ENCODE measurements at places on chromosomes 2 and 18.

GRCh38 chr2:239294571-239295054 is 106.2 kb downstream of the HDAC4 start:
- no peak for DNase-seq

DNA sequence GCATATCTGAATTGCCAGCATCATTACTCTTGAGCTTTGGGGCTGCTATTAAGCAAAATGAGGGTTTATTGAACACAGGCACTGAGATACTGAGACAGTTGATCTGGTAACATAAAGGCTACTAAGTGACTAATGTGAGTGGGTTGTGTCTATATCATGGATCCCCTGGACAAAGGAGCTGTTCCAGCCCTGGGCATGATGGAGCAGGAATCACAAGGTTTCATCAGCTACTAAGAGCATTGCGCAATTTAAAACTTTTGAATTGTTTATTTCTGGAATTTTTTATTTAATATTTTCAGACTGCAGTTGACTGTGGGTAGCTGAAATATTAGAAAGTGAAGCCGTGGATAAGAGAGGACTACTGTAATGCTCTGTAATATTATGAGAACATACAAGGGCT is 73.5 kb downstream of the MGAT5 start:
- DNase-seq: no peak

DNA sequence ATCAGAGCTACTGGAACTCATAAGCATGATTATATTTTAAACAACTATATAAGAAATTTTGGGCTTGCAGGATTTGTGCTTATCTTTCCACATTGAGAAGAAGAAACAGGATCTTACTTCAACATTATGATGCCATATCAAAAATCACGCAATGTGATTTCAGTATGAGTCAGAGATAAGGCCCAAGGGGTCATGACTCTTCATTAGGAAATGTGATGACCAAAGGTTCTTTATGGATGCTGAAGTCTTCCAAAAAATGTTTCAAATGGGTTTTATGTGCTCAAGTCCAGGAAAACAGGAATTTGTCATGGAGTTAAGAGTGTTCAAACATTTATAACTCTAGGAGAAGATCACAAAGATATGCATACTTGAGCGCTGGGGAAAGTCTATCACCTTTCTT is 7.8 kb upstream of the SERPINB2 start:
- DNase-seq: no peak

- DNase-seq: no peak
These were observed 18.1 kb upstream of the LYPD6B start for GRCh38 chr2:149020432-149020851.

- no peak for DNase-seq
These were observed 84.7 kb upstream of the STON1 start for GRCh38 chr2:48445091-48445725.

DNA sequence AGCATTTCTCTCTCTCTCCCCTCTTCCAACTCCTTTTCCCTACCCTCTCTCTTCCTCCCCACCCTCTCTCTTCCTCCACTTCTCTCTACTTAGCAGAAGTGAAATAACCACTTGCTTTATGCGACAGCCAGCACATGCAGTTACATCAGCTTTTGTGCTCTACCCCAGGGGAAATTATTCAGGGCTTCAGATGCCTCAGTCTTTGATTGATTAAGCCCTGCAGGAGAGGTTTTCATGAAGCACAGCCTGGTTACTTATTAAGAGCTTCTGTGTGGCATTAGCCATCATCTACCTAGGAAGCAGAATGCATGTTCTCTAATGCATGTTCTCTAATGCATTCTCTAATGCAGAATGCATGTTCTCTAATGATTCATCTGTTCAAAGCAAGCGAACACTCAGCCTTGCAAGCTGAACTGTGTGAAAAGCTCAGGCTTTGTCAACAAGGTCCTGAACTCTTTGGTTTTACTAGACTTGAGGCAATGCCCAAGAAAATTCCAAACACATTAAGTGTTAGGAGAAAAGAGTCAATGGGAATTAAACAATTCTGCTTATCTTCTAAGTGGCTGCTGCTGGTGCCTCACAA is 56.1 kb downstream of the LHCGR start:
- DNase-seq: no peak

DNA sequence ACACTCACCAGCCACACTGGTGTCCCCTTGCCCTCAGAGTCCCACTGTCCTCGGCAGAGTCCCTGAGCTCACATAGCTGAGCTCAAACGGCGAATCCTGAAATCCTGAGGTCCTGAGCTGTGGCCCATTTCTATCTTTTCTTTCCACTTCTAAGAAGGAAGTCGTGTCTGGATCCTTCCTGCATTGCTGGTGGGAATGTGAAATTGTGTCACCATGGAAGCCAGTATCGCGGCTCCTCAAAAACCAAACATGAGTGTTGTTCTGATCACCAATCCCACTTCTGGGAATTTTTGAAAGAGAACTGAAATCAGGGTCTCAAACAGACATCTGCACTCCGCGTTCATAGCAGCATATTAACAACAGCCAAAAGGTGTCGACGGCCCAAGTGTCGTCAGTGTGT is 244.7 kb downstream of the EIPR1 start:
- no peak for DNase-seq

GRCh38 chr2:172416447-172417058 is 10.8 kb upstream of the ITGA6 start:
- no peak for DNase-seq

DNA sequence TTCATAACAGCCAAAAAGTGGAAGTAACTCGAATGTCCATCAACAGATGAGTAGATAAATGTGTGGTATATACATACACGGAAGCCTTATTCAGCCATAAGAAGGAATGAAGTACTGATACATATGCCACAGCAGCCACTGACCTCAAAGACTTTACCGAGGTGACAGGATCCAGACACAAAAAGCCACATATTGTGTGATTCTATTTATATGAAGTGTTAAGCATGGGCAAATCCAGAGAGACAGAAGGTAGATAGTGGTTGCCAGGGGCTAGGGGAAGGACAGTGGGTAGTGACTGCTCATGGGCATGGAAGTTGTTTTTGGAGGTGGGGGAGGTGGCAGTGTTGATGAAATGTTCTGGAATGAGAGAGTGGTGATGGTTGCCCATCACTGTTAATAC is 33.9 kb downstream of the ZAP70 start:
- DNase-seq: no peak

- no peak for DNase-seq
These were observed 9.6 kb downstream of the MBOAT2 start for GRCh38 chr2:8993902-8994278.

GRCh38 chr2:8614646-8615045 is 67.2 kb upstream of the ID2 start:
- DNase-seq: no peak

- no peak for DNase-seq
These were observed 244.1 kb downstream of the ICOS start for GRCh38 chr2:204180649-204181048.

GRCh38 chr2:141878016-141878415 is 252.8 kb downstream of the LRP1B start:
- DNase-seq: no peak

- no peak for DNase-seq
These were observed 8.6 kb downstream of the CIDEA start for GRCh38 chr18:12262748-12263147.

DNA sequence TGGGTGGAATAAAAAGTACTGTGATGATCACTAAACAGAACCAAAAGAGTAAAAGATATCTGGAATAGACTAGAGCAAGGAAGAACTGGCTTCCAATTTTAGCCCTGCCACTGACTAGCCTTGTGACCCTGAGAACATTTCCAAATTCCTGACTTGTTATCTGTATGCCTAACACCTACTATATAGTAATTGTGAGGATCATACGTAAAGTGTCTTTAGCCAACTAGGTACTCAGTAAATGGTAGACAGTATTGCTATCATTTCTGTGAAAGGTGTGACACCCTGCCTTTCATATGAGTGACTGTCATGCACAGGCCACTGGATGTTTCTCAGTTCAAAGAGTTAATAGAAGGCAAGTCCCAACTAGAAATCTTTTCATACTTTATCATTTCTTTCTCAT is 29.8 kb downstream of the CYTIP start:
- no peak for DNase-seq

GRCh38 chr2:164984428-164984827 is 29.1 kb upstream of the SLC38A11 start:
- DNase-seq: no peak

DNA sequence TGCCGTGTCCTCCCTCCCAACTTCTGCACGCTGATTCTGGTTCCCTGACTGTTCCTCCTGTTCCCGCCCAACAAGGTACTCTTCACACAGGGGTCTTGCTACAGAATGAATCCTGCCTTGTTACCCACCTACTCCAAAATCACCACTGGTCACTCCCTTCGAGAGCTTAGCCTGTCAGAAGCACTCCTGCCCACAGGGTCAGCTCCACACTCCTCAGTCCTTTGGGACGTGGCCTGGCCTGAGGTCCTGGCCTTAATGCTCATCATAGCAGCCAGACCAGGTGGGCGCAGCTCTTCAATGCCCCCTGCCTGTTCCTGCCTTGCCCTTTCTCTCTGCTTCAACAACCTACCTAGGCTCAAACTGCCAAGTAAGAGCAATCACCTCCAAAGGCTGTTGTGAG is 27.8 kb upstream of the ID2 start:
- no peak for DNase-seq

DNA sequence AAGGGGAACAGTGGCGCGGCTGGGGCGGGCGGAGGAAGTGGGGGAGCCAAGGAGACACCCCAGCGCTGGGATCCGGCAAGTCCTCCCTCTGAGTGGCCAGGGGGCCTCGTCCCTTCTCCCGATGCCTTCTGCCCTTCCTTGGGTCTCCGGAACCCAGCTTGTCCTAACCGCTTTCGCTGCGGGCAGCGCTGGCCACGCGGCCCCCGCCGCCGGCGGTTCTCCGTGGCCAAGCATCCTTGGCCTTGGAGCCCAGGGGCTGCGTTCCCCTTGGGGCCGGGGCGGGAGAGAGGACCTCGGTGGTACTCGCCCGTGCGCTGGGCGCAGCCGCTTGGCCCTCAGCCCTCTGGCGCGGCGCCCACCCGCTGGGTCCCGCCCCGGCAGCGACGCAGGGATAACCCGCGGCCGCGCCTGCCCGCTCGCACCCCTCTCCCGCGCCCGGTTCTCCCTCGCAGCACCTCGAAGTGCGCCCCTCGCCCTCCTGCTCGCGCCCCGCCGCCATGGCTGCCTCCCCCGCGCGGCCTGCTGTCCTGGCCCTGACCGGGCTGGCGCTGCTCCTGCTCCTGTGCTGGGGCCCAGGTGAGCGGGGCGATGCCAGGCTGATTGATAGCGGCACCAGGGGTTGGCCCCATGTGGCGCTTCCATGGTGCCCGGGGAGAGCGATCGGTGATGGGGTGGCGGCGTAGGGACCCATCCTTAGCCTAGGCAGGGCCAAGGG is 128.7 kb downstream of the UXS1 start:
- no peak for DNase-seq

GRCh38 chr2:190408538-190409271 is 550 bp downstream of the MFSD6 start:
- DNase-seq: peak; percentile 29

DNA sequence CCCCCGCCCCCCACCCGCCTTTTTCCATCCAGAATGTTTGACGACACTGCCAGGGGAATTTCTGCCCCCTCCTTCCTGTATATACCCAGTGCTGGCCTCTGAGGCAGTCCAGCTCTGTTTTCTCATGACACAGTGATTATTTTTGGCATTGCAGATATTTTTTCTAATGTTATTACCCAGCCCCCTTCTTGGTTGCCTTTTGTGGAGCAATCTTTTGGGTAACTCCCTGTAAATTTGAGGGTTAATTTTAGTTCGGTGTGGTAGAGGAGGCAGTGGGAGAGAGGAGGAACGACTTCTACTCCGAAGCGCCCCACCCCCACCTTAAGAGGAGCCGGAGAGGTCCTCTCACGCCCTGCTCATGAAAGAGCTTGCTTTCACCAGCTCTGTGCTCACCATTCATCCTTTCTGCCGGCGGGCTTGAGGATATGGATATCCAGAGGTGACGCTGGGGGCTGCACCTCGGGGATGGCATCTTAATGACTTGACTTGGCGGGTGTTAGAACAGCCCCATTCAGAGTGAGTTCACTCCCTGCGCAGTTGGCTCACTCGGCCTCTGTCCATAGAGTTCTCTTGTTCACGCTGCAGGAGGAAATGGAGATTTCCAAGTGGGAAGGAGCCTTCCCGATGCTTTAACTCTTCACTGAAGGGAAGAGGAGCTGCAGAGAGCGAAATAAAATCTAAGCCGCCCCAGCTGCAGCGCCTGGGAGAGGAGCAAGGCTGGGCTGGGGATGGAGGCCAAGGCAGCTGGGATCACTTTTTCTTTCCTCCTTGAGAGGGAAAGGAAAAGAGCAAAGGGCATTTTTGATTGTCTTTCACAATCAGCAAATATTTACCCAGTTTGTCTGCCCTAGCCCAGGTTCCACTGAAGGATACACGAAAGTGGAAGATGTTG is 38.4 kb downstream of the EPAS1 start:
- no peak for DNase-seq

- no peak for DNase-seq
These were observed 12.9 kb upstream of the GAL3ST2 start for GRCh38 chr2:241763551-241764274.

DNA sequence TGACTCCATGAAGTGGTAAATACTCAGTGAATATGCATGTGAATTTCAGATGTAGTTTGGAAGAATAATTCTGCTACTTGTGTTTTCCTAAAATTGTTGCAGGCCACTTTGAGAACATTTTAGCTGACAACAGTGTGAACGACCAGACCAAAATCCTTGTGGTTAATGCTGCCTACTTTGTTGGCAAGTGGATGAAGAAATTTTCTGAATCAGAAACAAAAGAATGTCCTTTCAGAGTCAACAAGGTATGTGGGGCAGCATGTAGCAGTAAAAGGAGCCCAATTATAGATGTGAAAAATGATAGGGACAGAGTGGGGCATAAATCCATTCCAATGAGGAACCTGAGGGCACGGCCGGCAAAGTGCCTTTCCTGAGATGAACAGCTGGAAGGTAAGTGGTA is 16.1 kb downstream of the SERPINB5 start:
- no peak for DNase-seq

DNA sequence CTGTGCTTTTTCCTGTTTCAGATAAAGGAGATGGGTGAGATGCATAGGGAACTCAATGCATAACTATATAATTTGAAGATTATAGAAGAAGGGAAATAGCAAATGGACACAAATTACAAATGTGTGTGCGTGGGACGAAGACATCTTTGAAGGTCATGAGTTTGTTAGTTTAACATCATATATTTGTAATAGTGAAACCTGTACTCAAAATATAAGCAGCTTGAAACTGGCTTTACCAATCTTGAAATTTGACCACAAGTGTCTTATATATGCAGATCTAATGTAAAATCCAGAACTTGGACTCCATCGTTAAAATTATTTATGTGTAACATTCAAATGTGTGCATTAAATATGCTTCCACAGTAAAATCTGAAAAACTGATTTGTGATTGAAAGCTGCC is 16.4 kb upstream of the MSH2 start:
- no peak for DNase-seq

GRCh38 chr18:60585670-60586069 is 213.1 kb upstream of the MC4R start:
- no peak for DNase-seq

Data from stimulated activated CD4-positive, alpha-beta T cell treated with anti-CD3 and anti-CD28 coated beads, TNF-alpha, amount 100 ng/mL, for 48 hours (primary cell).